ENCODE measurements at places on chromosomes 13 and 19.
A peak's percentile ranks its signal among the peaks of the same experiment; 100 is the strongest.

- no peaks in the 10 kb centered on the region for H3K27me3 ChIP-seq
- peak; percentile 57 for DNase-seq
- H3K4me3 ChIP-seq, result peak overlapping the region; percentile 88
- no peaks in the 10 kb centered on the region for H3K36me3 ChIP-seq
- H3K27ac ChIP-seq, result peak overlapping the region; percentile 88
Observed at GRCh38 chr13:48652851-48653471, 768 bp upstream of the CYSLTR2 start.

DNA sequence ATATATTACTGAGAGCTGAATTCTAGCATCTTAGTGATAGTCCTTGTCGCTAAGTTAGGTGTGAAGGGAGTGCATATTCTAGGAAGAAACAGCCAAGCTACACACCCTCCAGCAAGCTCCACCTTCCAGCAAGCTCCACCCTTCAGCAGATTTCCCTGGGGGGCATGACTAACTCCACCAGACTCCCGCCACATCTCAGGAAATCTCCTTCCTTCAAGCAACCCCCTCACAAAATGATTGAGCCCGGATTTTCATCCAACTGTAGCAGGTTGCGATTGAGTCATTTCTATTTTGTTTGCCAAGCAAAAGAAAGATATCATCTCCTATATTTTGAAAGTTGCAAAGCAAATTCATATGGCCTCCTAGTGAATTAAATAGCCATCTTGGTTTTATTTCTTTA lies 162.1 kb upstream of the TMTC4 start:
- DNase-seq, result no peak
- H3K36me3 ChIP-seq, result no peaks in the 10 kb centered on the region
- no peak overlapping the region for H3K27ac ChIP-seq
- H3K4me3 ChIP-seq, result no peak overlapping the region
- H3K4me1 ChIP-seq, result no peaks in the 10 kb centered on the region

DNA sequence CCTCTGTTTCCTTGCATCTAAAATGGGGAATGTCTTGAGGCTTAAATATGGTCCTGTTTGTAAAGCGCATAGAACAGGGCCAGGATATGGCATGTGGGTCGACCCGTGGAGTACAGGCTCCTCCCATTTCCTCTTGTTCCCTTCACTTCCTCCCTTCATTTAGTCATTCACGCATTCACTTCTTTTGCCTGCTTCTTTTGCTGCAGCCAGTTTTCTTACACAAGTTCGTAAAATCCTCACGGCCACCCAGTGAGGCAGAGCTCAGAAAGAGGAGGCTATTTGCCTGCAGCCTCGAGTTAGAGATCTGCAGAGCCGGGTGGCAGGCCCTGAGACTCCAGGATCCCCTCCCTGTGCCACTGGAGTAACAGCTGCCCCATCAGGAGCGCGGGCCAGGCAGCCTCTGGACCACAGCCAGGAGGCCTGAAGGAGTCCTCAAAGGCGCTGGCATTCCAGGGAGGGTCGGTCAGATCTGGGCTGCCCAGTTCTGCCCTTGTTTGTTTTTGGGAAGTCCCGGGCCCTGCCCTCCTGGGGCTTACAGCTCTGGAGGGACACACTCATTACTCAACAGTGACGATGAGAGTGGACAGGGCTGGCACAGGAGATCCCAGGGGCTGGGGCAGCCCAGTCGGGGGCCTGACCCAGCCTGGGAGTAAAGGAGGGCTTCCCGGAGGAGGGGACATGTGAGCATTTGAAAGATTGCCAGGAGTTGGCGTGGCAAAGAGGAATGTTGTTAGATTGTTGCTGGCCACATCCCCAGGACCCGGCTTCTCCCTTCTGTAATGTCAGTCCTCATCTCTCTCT lies 4.6 kb downstream of the PPP5C start:
- H3K36me3 ChIP-seq, result peaks cover 58% of the 10 kb centered on the region
- peak; percentile 78 for DNase-seq
- H3K4me3 ChIP-seq, result peak overlapping the region; percentile 93
- H3K27ac ChIP-seq, result peak overlapping the region; percentile 98
- no peaks in the 10 kb centered on the region for H3K27me3 ChIP-seq

- H3K27me3 ChIP-seq, result peaks cover 9% of the 10 kb centered on the region
- H3K36me3 ChIP-seq, result no peaks in the 10 kb centered on the region
- H3K4me3 ChIP-seq, result no peak overlapping the region
- H3K4me1 ChIP-seq, result peaks cover under 1% of the 10 kb centered on the region
- no peak overlapping the region for H3K27ac ChIP-seq
- DNase-seq, result no peak
Observed at GRCh38 chr13:48643159-48643558, 10.6 kb upstream of the CYSLTR2 start.

DNA sequence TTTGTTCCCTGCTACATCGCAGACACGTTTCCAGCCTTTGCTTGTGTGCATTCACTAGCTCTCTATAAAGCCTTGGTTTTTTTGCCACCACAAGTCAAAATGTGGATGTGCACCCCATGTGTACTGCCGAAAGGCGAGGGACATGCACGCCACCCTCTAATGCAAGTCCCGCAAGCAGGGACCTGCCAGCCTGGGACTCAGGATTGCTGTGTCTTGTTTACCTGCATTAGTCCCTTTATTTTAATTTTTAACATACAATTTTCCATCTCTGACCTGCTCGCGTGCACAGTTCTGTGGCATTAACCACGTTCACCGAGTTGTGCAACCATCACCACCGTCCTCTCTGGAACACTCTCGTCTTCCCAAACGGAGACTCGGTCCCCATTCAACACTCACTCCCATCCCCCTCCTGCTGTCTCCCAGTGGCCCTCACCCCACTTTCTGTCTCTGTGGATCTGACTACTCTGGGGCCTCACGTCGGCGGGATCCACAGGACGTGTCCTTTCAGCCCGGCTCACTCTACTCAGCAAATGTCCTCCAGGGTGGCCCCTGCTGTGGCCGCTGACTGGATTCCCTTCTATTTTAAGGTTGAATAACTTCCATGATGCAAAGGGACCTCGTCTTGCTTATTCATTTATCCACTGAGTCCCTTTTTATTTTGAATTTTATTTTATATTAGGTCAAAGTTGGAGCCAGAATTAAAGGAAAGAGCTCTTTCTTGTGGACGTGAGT lies 58.4 kb downstream of the RASA3 start:
- DNase-seq, result no peak
- no peaks in the 10 kb centered on the region for H3K27me3 ChIP-seq
- peaks cover 41% of the 10 kb centered on the region for H3K36me3 ChIP-seq
- no peak overlapping the region for H3K27ac ChIP-seq
- H3K4me1 ChIP-seq, result peaks cover 9% of the 10 kb centered on the region
- no peak overlapping the region for H3K4me3 ChIP-seq

All from activated CD4-positive, alpha-beta T cell treated with anti-CD3 and anti-CD28 coated beads, Interleukin-2, amount 10 ng/mL, durations not matched to agents 24 days and 14 days (primary cell).